ENCODE measurements at places on chromosomes 4 and X.
A peak's percentile ranks its signal among the peaks of the same experiment; 100 is the strongest.

DNA sequence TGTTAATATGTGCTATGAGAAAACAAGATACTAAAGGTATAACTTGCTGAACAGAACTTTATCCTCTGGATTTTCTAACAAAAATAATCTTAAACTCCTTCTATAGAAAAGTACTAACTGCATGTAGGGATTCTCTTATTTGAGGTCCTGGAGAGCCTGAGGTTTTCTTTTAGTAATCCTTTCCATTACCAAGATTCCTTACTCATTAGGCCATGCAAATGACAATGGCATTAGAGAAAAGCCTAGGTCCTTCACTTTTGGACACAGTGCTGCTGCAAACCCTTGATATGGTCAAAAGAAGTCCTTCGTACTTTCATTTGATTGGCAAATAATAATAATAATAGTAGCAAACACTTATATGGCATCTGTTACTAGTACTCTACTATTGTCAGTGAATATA lies 3.2 kb downstream of the MMRN1 start:
- no peak for DNase-seq

DNA sequence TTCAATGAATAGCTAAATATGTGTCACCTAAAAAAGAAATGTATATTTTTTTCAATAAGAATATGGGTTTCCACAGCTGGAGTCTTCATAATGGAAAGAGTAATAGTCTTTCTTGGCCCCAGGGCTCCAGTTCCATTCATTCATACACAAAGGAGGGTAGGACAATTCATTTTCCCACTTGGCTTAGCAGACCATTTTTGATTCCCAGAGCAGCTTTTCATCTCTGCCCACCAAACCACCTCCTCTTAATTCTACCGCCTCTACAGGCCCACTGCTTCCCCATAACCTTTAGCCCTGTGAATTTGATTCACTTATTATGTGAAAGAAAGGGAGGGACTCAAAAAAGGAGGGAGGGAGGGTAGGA lies 129.9 kb upstream of the PAK3 start:
- DNase-seq: no peak

DNA sequence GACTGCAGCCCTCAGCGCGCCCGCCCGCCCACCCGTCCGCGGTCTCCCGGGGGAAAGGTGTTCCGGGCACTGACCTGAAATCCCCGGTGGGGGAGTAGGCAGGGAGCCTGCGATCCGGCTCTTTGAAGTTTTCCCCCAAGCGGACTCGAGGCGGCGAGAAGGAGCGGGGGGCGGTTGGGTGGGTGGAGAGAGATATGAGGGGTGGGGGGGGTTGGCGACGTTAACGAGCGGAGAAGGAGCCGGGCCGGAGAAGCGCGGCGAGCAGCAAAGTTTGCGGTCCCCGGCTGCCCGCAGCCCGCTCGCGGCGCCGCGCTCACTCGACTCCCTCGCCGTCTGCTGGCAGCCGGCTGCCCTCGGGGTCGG lies 636 bp downstream of the BCOR start:
- no peak for DNase-seq

DNA sequence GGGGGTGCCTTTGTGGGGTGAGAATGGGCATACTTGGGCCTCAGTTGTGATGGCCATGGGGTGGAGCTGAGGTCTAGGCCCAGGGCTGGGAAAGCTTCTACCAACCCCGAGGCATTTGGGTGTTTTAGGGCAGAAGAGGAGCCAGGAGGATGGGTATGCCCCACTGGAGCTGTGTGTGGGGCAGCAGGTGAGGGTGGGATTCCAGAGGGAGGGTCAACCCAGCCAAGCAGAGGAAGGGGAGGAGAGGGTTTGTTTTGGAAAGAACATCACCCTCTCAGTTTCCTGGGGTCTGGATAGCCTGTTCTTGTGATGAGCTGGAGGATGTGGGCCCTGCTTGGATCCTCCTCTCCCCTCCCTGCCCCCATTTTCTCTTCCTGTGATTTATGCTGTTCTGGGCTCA lies 620 bp downstream of the IL9R start:
- DNase-seq: no peak

DNA sequence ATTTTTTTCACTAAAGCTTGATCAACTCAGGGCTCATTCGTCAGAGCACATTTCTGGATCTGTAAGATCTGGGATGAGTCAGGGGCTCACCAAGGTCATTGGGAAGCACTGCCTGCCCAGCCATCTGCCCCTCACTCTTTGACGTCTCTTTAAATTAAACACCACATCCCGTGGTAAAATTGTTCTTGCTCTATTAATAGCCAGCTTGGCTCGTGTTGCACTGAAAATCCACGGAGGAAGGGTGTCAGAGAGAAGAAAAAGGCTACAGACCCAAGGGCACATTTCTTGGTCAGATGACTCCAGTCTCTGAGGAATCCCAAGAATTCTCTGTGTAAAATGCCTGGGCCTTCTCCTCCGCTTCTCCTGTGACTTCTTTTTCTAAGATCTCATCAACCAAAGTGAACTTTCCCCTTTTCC lies 45.7 kb upstream of the GATB start:
- peak; percentile 78 for DNase-seq

Data from iris pigment epithelial cell (primary cell).